ENCODE measurements at places on chromosomes 1 and 21. TPM values are rescaled to one million over a fixed set of nuclear protein-coding genes. Genes with fewer than 3 reads are reported as not detected.

Gene SGIP1
- not detected for total RNA-seq

Gene CRTC2
- total RNA-seq: 112 TPM

Gene HAO2
- not detected for total RNA-seq

Gene OR2T1
- not detected for total RNA-seq

GRCh38 chr1:12132078-12132477 is 34.7 kb upstream of the TNFRSF1B start:
- DNase-seq: no peak

- no peak for DNase-seq
Measured at GRCh38 chr1:156592910-156593660, 1.5 kb downstream of the NAXE start.

DNA sequence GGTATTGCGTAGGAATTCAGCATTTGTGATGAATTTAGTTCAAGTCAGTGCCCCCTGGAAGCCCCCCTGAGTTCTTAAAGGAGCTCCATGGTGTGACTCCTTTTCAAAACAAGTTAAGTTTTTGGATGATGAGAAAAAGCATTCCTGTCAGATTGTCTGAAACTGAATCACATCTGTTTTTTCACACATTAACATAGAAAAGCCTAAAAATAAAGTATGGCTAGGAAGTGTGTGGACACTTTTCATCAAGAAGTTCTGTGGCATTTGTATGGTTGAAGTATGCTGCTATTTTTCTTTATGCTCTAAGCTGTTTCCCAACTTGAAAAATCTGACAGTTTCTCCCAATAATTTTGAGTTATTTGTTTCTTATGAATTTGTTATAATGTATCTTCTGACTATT is 33.7 kb downstream of the PRDM2 start:
- no peak for DNase-seq

GRCh38 chr21:22342889-22343288 is 1344.7 kb downstream of the NCAM2 start:
- DNase-seq: no peak
